Naive thymus-derived CD4-positive, alpha-beta T cell (primary cell): ENCODE measurements at places on chromosomes 16 and 17.

GRCh38 chr17:68248199-68248825, 469 bp downstream of the AMZ2 start:
- no peak for DNase-seq

GRCh38 chr17:72409405-72410002, 288.7 kb downstream of the SOX9 start:
- no peak for DNase-seq

DNA sequence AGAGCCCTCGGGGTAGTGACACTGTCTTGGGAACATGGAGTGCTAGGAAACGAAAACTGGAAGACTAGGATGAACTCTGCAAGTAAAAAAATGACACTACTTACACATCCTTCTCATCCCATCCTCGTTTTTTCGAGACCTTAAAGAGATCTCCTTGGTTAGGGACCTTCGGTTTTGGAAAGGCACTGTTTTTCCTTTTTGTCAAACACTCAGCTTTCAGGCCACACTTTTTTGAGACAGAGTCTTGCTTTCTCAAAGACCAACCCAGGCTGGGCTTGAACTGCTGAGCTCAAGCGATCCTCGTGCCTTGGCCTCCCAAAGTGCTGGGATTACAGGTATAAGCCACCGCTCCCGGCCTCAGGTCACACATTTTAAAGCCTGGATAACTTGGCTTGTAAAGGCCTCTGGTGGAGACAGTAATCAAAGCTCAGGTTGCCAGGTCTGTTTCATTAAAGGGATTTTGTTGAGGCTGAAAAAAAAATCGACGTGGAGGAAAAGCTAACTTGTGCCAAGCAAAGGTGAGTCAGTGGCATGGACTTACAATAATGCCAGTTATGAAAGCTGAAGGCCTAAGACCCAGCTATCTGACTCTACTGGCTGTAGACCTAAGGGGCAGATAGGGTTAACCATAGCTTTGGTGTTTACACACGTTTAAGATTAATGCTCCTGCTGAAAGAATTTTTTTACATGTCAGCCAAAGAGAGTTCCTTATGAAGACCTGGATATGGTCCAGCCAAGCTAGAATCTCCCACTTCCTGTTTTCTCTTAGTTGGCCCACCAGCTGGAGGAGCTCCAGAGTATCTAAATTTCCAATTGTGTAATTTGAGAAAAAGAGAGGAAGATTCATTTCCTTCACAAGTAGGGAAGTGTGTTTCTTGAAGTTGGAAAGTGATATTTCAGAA, 823 bp downstream of the NBR1 start:
- DNase-seq: no peak

DNA sequence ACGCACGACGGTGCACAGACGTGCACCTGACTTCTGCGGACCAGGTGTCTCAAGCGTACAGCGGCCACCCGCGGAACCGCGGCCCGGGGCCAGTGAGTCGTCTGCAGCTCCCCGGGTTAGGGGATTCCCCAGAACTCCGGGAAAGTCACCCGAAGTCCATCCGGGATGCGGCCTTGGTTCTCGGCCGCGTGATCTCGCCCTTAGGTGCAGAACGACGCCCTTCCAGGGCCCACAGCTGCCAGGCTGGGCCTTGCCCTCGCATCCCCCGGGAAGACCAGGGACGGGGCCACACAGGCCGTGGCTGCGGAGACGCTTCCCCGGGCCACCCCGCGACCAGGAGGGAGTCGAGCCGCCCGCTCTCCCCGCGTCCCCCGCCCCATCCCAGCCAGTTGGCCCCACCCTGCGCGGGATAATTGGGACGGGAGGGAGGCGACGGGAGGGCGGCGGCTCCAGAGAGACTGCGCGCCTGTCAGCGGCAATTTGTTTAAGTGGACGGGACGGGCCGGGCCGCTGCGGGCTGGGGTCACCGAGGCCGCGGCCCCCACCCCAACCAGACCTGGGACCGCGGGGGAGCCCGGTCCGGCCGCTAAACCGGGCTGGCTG, 3.6 kb upstream of the TBX2 start:
- DNase-seq: no peak

- DNase-seq: no peak
These were observed 140.8 kb downstream of the HAPSTR1 start for GRCh38 chr16:9232102-9232770.

GRCh38 chr16:55498101-55498500, 10.8 kb upstream of the LPCAT2 start:
- DNase-seq: no peak

- DNase-seq: no peak
These were observed 673.6 kb downstream of the HS3ST4 start for GRCh38 chr16:26365161-26365940.

GRCh38 chr17:77036841-77037381, 103.9 kb upstream of the SEC14L1 start:
- no peak for DNase-seq

DNA sequence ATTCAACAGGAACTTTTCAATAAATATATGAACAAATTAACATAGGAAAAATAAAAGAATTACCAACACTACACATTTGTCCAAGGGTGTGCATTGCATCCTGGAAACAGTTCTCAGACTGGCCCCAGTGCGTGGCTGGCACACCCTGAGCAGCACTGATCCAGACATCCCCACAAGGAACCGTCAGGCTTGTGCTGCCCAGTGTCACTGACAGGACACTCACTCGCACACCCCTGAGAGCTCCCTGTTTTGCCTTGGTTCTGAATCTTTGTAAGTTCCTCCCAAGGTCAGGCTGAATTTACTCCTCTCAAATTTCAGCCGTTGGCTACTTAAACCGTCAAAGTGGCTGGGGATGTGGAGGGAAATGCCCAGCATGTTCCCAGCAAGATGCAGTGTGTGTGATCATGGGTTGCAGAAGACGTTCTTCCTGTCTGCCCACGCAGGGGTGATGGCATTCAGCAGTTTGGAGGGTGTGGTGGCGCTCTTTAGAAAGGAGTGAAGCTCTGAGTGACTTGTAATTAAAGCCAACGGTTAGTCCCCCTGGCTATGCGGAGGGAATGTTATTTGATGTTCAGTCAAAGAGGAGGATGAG, 1.7 kb downstream of the MT2A start:
- peak; percentile 77 for DNase-seq

- no peak for DNase-seq
These were observed 55.0 kb upstream of the METRNL start for GRCh38 chr17:83024218-83024971.

DNA sequence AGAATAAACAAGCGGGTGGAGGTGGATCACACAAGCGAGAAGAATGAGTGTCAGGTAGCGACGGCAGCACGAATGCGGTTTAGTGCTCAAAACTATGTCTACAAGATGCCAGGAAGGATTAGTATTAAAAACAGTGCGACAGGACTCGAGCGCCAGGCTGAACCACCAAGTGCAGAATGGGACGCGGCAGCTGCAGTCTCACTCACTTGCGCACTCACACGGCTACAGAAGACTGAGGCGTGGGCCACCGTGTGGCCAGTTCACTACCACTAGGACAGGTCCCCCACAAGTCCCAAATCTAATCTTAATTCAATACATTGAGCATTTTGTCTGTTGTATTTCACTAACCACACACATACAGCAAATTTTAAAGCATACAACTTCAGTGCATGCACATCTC, 35.7 kb upstream of the TRAP1 start:
- DNase-seq: no peak

GRCh38 chr17:13435230-13435629, 166.5 kb downstream of the HS3ST3A1 start:
- no peak for DNase-seq
